ENCODE measurements at places on chromosomes 11 and 22.

- DNase-seq = no peak
Observed at GRCh38 chr11:23604966-23605365, 744.7 kb upstream of the CCDC179 start.

DNA sequence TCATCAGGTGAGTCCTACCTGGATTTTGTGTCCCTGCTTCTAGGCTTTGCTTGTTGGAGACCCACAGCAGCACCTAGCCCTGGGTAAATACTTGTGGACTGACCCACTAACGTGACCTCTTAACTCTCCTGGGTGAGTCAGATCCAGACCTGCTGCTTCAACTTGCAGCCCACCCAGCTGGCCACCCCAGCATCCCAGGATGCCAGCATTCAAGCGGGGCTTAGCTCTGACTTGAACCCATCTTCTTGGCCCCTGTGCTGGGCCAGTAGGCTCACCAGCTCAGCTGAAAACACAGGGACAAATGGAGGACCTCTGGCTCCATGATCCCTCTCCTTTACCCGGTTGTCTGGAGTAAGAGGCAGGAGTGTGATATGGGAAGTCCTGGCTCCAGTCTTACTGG lies 33.5 kb downstream of the PARVG start:
- no peak for DNase-seq

GRCh38 chr22:41028841-41029240 lies 63.6 kb upstream of the EP300 start:
- DNase-seq = no peak

DNA sequence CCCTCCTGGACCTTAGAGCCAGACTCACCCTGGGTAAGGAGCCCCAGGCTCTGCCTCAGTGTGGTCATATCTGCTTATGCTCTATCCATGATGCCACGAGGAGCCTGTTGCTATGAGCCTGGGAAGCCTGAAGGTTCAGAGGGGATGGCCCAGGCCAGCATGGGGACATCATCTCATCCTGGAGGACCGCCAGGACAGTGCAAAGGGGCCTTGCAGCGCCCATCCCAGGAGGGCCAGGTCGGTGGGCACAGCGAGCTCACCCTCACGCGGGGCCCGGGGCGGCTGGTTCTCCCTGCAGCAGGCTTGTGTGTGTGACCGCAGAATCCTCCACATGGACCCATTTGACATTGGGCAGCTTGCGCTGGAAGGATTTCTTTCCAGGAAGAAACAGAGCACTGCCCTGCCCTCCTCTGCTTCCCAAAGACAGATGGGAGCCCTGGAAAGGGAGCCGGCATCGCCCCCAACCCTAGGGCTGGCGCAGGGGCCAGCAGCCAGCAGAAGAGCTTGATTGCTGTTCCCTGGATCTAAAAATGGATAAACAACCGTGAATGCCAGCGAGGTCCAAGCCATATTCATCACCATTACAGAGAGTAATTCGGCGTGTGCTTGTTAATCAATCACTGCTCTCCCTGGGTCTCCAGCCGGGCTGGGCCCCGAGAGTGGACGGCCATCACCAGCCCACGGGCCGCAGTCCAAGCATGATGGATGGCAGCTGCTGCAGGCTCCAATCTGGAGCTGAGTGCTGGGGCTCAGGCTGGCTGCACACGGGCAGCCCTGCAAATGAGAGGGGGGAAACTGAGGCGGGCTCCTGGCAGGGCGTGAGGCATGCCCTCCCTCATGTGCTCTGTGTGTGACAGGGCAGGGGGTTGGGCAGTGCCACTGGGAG lies 739.7 kb downstream of the BRD1 start:
- no peak for DNase-seq

DNA sequence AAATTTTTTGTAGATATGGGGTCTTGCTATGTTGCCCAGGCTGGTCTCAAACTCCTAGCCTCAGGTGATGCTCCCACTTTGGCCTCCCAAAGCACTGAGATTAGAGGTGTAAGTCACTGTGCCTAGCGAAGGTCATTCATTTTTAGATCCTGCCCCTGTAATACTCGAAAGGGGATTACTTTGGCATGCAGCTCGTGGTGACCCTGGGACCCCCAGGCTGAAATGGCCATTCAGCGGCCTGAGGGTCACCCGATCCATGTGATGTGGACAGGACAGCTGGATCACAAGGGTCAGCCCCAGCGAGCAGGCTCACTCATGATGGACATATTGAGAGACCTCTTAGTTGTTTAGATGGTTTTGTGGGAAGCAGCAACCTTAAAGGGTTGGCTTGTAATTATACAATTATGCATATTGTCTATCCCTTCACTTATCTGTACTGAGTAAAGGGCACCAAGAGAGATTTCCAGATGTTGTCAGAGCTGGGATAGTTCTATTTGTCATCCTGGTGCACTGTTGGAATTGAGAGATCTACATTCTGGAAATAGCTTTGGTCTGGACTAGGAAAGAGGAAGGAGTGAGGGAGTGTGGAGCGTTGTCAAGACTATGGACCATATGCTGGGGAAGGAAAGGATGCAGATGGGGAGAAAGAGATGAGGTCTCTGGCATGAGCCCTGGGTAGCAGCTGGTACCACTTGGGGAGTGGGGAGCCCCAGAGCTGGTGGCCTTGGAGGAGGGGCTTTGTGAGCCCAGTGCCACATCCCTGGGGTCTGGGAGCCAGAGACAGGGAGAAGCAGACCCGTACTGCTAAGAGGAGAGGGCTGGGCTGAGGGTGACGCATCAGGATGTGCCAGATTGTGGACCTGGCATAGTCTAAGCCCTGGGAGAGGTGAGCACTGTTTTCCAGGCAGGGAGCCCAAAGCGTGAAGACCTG lies 15.5 kb downstream of the RHBDD3 start:
- no peak for DNase-seq

DNA sequence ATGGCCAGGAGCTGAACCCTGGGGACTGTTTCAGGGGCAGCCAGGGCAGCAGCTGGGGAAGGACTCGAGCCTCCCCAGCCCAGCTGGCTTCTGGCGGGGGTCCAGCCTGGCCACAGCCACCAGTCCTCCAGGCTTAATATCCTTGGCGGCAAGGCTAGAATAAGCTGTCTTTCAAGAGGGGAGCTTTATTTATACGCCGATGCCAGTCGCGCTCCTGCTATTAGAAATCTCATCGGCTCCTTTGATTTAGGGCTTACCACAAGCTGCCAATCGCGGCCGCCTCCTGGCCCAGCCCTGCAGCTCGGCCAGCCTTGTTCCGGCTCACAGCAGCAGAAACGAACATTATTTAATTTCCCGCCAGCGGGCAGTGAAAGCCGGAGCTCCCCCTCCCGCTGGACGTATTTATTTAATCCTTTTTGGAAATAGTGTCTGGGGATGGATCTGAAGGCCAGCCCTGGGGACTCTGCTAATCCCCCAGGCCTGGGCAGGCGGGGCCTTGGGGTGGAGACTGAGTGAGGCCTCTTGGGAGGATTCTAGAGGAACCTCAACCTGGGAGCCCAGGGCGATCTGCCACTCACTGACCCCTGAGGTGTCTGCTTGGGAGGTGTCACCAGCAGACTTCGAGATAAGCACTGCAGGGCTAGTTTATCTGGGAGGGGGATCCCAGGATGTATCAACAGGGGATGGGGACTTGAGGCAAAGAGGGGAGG lies 363.1 kb downstream of the MN1 start:
- no peak for DNase-seq

- no peak for DNase-seq
Observed at GRCh38 chr11:120389693-120390584, 53.7 kb downstream of the ARHGEF12 start.

DNA sequence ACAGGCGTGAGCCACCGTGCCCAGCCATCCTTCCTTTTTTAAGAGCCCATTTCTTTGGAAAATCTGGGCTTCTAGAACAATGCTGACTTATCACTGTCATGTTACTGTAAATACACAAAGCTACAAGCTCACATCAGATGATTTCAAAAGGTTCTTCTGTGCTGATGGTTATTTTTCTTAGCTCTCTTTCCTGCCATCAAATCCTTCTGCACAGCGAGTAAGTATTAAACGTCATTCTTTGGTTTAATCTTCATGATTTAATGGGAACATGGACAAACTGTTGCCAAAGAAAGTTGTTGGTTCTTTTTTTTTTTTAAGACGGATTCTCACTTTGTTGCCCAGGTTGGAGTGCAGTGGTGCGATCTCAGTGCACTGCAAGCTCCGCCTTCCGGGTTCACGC lies 43.3 kb upstream of the NUP50 start:
- DNase-seq = no peak

DNA sequence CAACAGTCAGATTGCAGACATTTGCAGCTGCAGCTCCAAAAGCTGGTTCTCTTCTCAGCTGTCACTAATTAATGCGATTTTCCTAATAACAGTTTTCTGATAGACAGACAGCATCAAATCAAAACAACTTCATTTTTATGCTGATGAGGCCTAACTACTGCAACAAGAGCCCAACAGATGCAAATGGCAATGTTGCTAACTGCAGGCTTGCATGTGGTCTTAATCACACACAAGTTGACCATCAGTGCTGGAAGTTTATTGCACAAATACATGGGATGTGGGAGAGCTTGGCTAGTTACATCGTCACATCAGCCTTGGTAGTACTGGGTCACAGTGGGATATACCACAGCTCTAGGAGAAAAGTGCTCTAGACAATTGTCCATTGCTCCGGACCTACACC lies 99.2 kb downstream of the SPON1 start:
- DNase-seq = no peak

DNA sequence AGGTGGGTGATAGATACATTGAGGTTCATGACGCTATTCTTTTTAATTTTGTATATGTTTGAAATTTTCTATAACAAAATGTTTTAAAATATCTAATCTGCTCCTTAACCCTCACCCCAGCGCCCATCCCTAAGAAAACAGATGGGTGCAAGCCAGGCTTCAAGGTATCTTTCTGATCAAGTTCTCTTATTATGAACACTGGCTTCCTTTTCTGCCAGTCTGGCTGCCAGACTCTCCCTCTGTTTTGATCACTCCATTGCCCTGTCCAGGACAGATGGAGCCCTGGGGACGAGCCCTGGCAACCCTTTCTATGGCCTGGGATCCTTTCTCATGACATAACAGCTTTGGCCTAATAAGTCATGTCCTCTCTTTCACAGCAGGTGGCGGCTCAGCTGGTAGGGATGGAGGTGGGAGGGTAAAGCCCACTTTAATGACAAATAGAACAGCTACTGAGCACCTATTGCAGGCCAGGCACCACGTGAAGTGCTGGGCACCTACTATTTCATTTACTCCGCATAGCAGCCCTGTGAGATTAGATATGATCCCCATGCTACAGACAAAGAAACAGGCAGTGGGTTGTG lies 38.4 kb downstream of the DRD2 start:
- DNase-seq = no peak

DNA sequence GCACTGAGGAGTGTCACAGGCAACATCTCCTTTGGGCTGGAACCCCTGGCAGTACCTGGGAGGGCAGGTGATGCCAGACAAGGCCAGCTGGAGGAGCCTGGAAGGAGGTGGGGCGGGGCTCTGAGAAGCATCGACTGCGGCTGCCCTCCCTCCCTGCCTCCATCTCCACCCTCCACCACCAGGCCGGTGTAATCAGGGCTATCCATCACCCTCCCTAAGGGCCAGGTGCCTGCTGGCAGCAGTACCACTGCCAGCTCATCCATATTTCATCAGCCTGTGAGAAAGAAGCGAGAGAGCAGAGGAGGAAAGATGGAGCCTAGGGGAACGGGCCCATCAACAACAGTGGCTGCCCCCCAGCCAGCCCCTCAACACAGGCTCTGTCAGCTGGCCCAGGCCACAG lies 51.4 kb upstream of the RASD2 start:
- DNase-seq = no peak

GRCh38 chr11:131870305-131870704 lies 499.9 kb downstream of the NTM start:
- no peak for DNase-seq

Measured in activated CD4-positive, alpha-beta T cell treated with anti-CD3 and anti-CD28 coated beads, Interleukin-2, amount 50 U/mL, for 24 hours (primary cell).